ENCODE measurements at places on chromosomes 1 and 21. TPM values are rescaled to one million over a fixed set of nuclear protein-coding genes. Genes with fewer than 3 reads are reported as not detected.

GRCh38 chr1:204076891-204077290 lies 4.0 kb downstream of the SOX13 start:
- DNase-seq = no peak

The RSPO1 gene
- total RNA-seq = not detected

The ARID4B gene
- total RNA-seq = 23.7 TPM

GRCh38 chr1:41313661-41314131 lies 47.5 kb upstream of the FOXO6 start:
- no peak for DNase-seq

The LORICRIN gene
- total RNA-seq = not detected

DNA sequence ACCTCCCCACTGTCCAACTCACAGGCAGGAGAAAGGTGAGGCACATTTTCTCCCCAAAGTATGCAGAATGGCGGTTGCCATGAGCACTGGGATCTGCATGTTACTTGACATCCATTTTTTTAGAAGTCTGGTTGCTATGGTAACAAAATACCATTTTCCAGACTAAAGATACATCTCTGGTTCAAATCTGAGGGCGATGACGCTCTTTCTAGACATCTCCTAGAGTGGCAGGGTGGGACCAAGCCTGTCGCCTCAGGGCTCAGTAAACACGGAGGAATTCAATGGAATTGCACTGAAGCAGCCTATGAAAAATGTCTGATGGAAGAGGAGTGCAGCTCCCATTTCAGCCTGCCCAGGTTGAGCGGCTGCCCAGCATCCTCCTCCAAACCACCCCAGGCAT lies 21.5 kb upstream of the FAM43B start:
- no peak for DNase-seq

The LMNA gene
- 1,328 TPM for total RNA-seq

- no peak for DNase-seq
Observed at GRCh38 chr1:214440219-214440965, 111.0 kb downstream of the PTPN14 start.

DNA sequence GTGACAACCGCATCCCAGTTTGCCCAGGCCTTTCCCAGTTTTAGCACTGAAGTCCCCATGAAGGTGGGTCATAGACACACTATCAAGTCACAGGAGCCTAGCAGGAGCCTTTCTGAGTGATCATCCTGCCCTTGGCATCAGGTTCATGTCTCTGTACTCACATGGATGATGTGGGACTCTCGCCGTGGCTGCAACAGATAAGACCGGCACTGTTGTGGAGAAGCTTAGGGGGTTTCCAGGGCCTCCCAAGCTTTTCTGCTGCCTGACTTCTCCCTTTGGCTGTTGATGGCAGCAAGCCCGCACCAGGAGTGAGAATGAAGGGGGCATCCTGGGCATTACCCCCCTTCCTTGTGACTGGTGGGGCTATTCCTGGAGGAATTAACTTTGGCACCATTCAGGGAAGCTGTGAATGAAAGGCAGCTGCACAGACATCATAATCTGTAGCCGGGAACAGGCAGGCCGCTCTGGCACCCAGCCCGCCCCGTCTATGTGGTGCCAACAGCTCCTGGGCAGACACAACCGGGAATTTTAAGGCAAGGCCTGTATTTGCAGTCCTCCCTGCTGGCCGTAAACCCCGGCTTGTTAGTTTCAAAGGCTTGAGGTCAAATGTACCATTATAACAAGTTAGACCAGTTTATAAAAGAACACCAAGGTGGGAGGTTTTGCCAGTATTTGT lies 148.6 kb downstream of the HUNK start:
- no peak for DNase-seq

GRCh38 chr1:207820568-207821463 lies 69.0 kb downstream of the CD46 start:
- DNase-seq = no peak

Data from myocyte (in vitro differentiated cells).